CD4-positive, alpha-beta T cell treated with Interleukin-6 for 4 hours (primary cell): ENCODE measurements at places on chromosomes 3 and 15.

DNA sequence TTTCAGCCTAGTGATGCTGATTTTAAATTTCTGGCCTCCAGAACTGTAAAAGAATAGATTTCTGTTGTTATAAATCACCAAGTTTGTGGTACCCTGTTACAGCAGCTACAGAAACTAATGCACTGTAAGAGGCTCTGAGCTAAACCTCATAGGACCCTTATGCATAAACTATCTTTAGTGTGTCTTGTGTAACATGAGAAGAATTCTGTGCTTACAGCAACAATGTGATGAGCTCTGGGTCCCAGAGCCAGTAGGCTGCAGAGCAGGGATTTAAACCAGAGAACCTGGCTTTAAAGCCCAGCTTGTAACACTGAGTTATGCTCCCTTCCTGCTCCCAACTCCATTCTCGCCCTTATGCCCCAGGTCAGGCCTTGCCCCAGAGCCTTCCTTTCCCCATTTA is 113.1 kb downstream of the THSD4 start:
- no peak for DNase-seq

DNA sequence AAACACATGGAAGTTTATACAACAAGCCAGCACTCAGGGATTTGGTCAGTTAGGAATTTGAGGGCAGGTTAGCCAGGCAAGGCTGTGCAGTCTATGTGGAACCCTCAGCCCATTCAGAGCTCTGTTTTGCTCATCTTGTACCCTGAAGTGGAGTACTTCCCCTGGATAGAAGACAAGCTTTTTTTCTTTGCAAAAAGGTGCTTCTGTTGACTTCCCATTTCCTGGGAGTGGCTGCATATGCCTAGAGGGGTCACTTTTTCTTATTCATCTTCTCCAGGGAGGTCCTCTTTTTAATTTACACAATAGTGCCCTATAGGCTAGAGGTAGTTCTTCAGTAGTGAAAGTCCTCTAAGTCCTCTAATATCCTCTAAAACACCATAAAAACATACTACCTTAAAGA is 225.0 kb upstream of the P2RY1 start:
- no peak for DNase-seq

DNA sequence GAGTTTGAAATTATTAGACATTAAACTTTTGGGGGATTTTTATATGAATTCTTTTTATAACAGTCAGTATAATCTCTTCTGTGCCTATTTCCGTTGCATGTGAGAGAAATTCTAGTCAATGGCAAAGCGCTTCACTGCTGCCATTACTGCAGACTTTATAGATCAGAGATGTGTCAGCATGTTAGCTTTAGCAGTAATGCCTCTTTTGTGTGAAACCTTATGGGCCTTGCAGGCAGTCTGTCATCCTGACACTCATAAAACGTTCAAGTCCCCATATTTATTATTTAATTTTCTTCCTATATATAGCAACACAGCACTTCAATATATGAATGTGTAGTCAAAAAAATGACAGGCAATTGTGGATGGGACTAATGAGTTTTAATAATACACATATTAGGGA is 191.0 kb downstream of the NLGN1 start:
- DNase-seq: no peak

GRCh38 chr15:28271697-28272260 is 50.2 kb downstream of the HERC2 start:
- no peak for DNase-seq

DNA sequence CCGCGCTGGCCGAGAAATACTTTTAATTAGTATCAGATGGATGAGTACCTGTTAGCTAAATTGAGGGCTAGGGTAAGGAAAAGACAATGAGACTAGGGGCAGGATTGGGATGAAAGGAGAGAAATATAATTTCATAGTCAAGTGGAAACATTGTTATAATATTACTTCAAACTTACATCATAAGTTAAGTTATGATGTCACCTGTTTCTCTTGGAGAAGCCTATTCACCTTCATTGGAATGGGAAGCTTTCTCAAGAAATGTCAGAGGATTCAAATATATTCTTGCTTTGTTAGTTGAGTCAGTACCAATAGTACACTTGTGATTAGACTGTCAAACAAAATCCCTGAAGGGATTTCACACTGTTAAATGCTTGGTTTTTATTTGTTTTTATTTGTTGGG is 116.2 kb downstream of the NEO1 start:
- DNase-seq: no peak

DNA sequence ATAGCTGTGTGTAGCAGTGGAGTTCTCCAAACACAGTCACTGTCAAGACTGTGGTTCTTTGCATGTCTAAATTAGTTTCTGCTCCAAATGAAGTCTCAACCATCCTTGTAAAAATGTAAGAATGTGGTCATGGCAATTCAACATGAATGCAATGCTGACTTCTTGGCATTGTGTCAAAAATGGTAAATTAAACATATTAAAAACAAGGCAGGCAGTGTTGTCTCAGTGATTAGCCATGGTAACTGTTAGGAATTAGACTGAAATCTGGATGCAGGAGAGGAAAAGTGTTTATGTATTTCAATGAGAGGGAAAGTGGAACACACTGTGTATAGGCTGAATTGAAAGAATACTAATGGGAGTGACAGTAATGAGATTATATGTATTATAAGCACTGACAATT is 597.2 kb downstream of the EDEM1 start:
- DNase-seq: no peak

DNA sequence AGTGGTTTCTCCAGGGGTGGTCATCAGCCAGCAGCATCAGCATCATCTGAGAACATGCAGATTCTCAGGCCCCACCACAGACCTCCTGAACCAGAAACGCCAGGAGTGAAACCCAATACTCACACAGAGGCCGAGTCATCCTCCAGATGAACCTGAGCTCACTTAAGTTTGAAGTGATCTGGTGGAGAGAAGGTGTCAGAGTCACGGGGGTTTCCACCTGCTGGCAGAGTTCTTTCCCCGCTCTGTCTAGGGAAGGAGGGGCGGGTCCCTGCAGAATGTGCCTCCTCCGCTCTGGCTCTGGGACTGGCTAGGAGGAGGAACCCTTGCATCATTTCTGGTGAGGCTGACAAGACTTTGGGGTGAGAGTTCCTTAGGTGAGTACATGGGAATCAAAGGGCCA is 13.3 kb upstream of the KIF23 start:
- no peak for DNase-seq

DNA sequence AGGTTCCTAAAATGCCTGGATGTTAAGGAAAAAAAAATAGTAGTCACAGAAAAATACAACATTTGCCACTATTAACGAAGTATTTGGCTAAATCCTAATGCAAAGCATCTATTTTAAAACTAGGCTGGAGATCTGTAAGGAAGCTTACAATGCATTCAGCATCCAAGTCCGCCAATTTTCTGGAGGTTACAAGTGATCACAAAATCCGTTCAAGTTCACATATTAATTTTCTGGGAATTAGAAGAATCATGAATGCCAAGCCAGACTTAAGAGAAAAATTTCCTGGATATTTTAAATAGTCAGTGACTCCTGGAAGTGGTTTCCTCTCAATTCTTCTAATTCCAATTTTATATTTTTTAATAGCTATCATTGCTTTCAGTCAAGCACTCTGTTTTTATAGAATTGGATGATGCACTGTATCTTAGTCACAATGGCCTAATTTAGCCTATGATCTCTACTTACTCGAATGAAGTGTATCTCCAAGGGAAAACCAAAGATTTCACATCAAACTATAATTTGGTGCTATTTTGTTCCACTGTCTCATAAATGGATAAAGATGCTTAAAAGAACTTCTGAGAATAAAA is 60.4 kb downstream of the P3H2 start:
- no peak for DNase-seq

GRCh38 chr3:160648701-160649100 is 28.3 kb upstream of the ARL14 start:
- no peak for DNase-seq

GRCh38 chr3:133944641-133945380 is 49.1 kb upstream of the RAB6B start:
- no peak for DNase-seq

GRCh38 chr3:187925326-187925725 is 180.1 kb upstream of the BCL6 start:
- no peak for DNase-seq

DNA sequence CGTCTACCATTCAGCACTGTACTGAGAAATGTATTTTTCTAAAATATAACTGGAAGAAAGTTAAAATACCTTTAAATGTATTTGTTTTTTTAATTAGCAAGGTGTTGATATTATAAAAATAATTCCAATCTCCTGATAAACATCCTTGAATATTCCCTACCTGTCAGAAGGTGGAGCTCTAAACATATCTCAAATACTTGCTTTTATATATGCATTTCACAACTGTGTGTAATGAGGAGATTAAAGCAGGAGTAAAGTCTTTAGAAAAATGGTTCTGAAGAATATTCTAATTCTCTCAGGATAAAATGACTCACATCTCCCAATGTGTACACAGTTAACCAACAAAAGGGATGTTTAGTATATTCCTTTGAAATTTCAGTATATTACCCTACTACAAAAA is 422.7 kb downstream of the PLCL2 start:
- DNase-seq: no peak

- no peak for DNase-seq
Observed at GRCh38 chr15:86571873-86572272, 492.2 kb downstream of the AGBL1 start.

GRCh38 chr3:1079662-1080061 is 13.2 kb upstream of the CNTN6 start:
- DNase-seq: no peak

- no peak for DNase-seq
Observed at GRCh38 chr15:81363276-81363675, 10.7 kb downstream of the TMC3 start.

- no peak for DNase-seq
Observed at GRCh38 chr3:77319711-77320110, 279.8 kb downstream of the ROBO2 start.
